ENCODE measurements at places on chromosomes 4 and X.

DNA sequence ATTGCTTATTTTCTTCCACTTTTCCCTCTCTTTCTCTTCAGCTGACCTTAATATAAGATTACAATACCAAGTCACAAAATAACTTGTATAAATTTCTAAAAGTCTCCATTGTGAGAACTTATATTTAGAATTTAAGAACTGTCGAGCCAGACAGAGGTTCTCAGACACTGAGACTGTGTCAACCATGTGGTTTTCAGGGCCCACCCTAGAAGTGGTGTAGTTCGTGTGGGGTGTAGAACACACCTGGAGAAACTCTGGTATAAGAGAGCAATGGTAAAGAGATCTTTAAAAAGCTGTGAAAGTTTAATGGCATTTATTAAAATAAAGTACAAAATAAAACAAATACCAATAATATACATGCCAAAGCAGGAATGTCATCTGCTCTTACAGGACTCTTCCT lies 19.7 kb downstream of the CPEB2 start:
- no peak for DNase-seq

DNA sequence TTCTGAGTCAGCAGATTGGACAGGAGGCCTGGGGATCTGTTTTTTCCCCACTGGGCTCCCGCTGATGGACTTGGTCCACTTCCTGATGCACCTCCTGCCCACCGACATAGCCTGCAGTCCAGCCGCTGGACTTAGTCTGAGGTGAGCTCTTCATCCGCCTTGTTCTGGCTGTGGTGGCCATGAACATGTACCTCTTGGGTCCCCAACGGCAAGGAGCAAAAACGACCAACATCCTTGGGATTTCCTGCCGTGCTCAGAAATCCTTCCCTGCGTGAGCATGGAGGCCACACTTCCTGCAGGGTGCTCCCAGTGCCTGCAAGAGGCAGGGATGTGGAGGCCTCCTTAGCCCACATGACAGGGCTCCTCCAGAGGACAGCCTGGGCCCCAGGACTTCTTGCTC lies 76.8 kb downstream of the CRMP1 start:
- no peak for DNase-seq

GRCh38 chrX:115901241-115901640 lies 269.3 kb upstream of the AGTR2 start:
- DNase-seq = no peak

- no peak for DNase-seq
These were observed 331.7 kb downstream of the HNRNPD start for GRCh38 chr4:82042042-82042441.

DNA sequence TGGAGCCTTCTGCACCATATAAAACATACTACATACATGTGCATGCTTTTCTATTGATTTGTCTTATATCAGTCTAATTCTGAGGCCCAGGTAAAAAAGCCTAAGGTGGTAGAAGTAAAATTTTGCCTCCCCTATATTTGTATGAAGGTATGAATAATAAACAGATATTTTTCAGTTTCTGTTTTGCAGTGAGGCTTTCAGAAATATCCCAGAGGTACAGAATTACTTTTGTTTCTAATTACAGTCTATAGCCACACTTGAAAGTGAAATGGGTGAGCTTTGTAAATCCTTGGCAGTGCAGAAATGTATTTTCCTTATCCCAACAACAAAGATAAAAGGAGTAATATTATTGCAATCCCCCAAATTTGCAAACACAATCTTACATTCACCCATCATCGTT lies 59.5 kb downstream of the DDX60 start:
- DNase-seq = no peak

GRCh38 chr4:110710070-110710469 lies 87.2 kb upstream of the PITX2 start:
- no peak for DNase-seq

GRCh38 chr4:151540728-151541388 lies 131.9 kb downstream of the FHIP1A start:
- peak; percentile 69 for DNase-seq

- DNase-seq = no peak
These were observed 110.7 kb downstream of the WDFY3 start for GRCh38 chr4:84855774-84856173.

GRCh38 chrX:12894074-12895030 lies 12.1 kb upstream of the TLR8 start:
- peak; percentile 39 for DNase-seq

DNA sequence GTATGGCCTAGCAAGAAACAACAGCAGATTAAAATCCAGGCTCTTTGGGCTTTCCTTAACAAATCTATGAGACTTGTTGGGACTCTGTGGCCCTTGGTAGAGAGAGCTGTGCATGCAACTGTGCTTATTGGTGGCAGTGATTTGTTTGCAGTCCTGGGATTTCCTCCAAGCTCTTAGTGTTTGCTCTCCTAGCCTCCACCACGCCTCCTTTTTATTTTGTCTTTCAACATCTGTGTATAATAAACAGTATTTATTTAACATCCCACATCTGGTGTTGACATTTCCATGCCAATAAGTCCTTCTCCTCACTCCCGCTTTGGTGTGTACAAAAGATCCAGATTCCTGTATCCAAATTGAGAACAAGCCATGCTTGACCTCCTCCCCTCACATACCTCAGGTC lies 3.1 kb downstream of the TNMD start:
- no peak for DNase-seq

- DNase-seq = no peak
These were observed 778.1 kb downstream of the SH3BGRL start for GRCh38 chrX:81979806-81980515.

GRCh38 chr4:158714937-158715336 lies 8.3 kb downstream of the PPID start:
- DNase-seq = no peak

GRCh38 chr4:149785696-149786431 lies 29.8 kb downstream of the IQCM start:
- no peak for DNase-seq

DNA sequence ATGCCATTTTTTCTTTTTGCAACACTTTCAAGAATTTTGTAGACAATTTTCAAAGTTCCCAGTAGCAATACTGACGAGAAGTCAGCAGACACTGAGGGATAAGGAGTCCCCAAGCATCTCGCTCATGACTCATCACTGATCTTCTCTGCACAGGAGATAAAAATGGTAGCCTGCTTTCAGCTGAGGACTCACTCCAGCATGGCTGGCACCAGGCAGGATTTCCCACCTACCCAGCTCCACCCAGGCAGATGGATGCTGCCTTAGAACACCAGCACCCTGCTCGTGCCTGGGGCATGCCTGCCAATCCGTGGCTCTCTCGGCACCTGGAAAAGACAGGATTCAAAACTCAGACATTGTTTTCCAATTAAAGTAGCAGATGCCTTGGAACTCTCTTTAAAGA lies 24.9 kb downstream of the JAKMIP1 start:
- DNase-seq = no peak
